ENCODE measurements at places on chromosomes 11 and 22.

DNA sequence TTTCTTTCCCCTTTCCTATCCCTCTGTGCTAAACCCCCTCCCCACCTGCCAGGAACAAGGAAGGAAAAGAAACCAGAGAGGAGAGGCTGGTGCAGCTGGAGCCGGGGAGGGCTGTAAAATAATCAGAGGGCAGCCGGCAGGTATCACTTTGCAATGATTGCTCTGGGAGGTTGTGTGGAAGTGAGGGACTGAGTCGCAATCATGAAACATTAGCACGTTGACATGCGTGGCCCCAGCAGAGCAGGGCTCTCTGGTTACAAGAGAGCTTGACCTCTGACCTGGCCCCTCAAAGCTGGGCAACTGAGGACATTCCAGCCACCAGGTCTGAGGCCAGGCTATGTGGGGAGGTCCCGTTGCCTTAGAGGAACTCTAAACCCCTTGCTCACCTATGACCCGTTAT lies 170.8 kb upstream of the BDNF start:
- no peak for DNase-seq

DNA sequence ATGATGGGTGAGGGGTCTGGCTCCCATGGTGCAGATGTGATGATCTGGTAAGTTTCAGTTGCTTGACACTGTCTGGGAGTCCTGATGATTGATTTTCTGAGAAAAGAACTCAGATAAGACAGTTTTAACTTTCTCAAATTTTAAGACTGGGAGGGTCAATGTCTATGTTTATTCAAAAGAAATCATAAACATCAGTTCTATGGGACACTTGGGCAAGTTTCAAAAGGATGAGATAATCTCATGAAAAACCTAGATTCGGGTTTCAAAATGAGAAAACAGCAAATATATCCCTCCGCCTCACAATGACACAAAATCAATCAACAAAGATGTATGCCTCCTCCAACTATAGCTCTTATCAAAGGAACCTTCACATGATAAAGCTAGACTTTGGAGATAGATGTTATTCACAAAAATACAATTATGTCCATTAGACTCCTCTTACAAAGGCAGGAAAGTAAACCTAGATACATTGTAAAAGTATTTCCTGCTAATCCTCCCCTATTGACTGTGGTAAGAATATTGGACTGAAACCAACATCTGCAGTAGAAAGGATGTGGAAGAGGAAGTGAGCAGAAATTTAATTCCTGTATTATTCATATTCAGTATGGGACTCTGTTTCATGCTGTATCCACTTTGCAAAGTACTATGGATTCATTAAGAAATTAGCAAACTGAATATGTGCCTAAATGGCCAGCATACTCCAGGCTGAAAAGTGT lies 21.6 kb downstream of the SVIP start:
- no peak for DNase-seq

DNA sequence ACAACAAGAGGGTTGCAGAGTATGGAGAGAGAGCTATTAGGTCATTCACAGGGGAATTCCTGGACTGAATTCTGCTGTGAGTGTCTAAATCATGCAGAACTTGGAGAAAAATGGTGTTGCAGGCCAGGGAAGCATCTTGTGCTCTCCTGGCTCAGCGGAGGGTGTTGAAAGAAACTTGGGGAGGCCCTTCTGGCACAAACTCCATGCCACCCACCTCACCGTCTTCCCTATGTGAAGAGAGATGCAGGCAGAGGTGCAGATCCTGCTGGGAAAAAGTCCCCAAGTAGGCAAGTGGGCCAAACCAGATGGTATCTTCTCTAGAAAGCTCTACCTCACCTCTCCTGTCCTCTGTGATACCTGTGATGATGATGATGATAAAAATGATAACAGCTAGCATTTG lies 604.3 kb upstream of the API5 start:
- DNase-seq, result no peak

DNA sequence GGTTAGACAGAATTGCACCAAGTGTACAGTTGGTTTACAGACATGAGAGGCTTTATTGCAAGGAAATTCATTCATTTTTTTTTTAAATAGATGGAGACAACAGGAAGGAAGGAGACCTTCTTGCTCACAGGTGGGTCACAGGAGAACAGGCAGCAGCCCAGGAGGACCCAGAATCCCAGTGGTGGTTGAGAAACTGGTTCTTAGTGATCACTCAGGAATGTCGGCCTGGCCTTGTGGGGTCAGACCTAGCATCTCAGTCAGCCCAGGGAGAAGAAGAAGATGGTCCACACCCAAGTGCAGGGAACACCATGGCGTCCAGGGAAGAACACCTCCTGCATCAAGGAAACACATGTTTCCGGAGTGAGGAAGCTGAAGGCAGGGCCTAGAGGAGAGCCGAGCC lies 849 bp downstream of the KRTAP5-11 start:
- no peak for DNase-seq

DNA sequence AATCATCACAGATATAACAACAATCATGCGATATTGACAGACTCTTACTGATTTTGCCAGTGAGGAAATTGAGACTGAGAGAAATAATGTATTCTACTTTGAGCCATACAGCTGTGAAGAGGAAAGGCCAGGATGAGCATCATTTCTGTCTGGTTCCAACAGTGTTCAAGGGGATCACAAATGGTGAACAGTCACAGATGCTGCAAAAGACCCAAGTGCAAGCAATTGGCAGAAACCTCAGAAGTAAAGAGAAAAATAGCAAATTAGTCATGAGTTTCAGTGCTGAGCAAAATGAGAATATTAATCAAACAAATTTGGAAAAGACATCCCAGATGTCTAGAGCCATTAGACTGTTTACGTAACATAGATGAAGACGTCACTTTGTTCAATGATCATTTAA lies 114.1 kb downstream of the RAB38 start:
- DNase-seq, result no peak

DNA sequence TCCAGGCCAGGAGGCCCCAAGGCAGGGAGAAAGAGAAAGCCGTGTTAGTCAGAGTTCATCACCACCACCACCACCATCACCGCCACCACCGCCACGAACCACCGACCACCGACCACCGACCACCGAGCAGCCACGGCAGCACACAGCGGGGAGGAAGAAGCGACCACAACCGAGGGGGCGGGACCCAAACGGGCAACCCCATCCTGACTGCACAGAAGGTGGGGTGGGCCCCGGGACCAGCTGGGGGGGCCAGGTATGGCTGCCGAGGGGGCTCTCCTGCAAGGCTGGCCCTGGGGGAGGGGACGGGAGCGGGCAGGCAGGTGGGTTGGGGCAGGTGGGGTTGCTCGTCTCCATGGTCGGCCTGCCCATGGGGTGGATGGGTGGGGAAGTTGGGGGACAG lies 34.2 kb downstream of the SYT7 start:
- DNase-seq, result no peak

- no peak for DNase-seq
Measured at GRCh38 chr11:57154739-57155138, 27.0 kb upstream of the LRRC55 start.

- no peak for DNase-seq
Measured at GRCh38 chr11:67248653-67249052, 17.6 kb upstream of the GRK2 start.

- no peak for DNase-seq
Measured at GRCh38 chr11:3831378-3832239, 9.2 kb downstream of the RHOG start.

GRCh38 chr11:115906171-115906570 lies 402.0 kb upstream of the CADM1 start:
- DNase-seq, result no peak

DNA sequence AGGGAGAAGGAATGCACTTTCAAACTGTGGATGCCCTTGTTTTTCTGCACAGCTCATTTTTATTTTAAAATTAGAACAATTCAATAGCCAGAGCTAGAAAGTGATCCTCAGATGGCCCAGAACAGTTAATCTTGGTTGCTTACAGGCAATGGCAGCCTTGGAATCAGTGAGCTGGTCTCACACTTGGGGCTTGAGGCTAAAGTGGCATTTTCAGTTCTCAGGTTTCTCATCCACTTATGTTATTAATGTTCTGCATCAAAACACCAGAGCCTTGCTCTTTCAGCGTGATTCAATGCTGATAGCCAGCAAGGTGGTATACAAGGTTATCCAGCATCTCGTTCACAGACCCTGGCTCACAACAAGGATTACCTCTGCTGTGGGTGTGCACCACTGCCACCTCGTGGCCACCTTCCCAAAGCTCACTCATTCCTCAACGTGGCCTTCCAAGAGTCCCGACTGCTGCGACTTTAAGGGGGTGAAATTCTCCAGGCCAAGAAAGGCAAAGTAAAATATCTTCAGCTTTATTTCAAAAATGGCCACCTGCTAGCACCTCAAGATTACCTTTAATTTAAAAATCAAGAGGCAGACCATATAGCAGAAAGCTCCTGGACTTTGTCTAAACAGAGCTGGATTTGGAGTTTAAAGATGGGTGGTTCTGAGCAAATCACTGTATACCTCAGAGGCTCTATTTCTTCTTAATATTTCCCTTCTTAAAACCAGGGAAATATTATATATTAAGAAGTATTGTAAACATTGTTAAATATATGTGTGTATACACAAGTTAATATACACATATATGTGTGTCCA lies 34.2 kb upstream of the FSHB start:
- peak; percentile 70 for DNase-seq

- no peak for DNase-seq
Measured at GRCh38 chr11:4161305-4161704, 66.7 kb downstream of the RRM1 start.

DNA sequence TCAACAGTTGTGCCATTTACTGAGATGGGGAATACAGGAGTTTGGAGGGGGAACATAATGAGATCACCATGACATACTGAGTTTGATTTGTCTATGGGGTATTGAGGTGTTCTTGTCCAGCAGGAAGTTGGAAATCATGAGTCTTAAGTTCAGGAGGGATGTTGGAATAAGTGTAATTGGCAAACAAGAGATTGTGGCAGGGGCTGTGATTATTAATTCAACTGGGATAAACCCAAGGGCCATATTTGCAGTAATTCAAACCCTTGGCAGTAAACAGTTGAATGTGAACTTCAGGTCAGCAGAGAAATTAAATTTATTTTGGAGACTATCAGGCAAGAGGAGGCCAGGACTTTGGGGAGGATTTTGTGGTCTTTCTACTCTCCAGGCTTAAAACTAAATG lies 33.4 kb downstream of the ADM start:
- peak; percentile 49 for DNase-seq

GRCh38 chr22:32348031-32348611 lies 9.5 kb upstream of the RFPL3 start:
- DNase-seq, result no peak

DNA sequence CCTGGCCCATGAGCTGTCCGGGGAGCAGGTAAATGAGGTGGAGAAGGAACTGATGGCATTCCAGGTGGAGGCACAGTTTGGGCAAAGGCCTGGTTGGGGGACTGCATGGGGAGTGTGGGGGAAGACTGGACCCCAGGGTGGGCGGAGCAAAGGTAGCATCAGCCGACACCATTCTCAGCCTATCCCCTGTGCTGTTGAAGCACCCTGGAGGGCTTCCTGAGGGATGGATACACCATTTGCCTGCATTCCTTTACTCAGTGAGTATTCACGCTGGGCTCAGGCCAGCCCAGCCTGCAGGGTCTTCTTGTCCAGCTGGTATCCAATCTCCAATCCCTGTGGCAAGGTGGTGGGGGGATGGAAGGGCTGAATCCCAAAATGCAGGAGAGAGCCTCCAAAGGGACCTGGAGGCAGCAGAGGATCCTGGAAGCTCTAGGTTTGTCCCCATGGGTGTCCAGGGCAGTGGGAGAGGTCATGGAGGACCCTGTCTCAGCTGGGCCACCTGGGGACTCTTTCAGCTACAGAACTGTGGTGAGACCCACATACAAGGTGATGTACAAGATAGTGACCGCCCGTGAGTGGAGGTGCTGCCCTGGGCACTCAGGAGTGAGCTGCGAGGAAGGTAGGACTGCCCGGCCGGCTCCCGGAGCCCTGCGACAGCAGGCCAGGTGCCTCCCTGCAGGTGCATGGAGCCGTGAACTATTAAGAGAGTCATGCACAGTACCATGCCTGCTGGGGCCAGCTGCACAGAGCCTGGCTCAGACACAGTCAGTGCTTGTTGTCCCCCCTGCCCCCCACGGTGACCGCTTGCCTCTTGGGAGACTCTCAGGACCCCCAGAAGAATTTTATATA lies 9.5 kb downstream of the EMID1 start:
- DNase-seq, result no peak

- no peak for DNase-seq
Measured at GRCh38 chr11:80562523-80563125, 1121.8 kb upstream of the TENM4 start.

GRCh38 chr22:20029550-20030225 lies 8.8 kb downstream of the TANGO2 start:
- DNase-seq, result no peak

DNA sequence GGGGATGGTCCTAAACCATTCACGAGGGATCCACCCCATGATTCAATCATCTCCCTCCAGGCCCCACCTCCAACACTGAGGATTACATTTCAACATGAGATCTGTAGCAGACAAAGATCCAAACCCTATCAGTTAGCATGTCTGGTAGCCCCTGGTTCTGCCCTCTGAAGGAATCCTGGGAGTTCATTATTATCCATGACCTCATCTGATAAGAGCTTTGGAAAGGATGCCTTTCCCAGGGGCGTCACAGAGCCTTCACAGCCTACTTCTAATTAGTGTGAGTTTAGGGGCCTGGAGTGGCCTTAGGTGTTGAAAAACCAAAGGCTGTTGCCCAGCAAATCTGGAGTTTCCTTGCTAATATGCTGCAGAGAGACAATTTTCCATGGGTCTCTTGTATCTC lies 8.6 kb upstream of the EIF3M start:
- no peak for DNase-seq

DNA sequence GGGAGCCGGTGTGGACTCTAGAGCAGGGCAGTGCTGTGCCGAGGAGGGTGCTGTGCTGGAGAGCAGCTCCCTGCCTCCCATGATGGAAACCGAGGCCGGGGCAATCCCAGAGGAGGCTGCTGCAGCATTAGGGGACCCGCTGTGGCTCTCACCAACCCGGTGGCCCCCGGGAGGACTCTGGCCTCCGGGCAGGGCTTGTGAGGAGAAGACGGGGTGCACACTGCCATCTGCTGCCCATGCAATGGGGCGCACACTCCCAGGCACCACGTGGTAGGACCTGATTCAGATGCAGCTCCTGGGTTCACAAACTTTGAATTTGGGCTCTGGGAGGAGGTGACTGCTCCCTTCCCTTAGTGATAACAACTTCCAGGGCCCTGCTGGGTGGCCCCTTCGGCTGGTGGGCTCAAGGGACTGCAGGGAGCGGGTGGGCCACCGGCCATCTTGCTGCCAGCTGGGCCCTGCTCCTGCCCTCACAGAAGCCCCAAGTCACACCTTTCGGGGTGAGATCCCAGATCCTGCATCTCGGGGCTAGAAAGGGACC lies 93.8 kb upstream of the FGF3 start:
- peak; percentile 22 for DNase-seq

- no peak for DNase-seq
Measured at GRCh38 chr22:35677460-35678187, 29.4 kb downstream of the APOL6 start.
